ENCODE measurements at places on chromosomes 1 and 21. TPM values are rescaled to one million over a fixed set of nuclear protein-coding genes. Genes with fewer than 3 reads are reported as not detected.

DNA sequence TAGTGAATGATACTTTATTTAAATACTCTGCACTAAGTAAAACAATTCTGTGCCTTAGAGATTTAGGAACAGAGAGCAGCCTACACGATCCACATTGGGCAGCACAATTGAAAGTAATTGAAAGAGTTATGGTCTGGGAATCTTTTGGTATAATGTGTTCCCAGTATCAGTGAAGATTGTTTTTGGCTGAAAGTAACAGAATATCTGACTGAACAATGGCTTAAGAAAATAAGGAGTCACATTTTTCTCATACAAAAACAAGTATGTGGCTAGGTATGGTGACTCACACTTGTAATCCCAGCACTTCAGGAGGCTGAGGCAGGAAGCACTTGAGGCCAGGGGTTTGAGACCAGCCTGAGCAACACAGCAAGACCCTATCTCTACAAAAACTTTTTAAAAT is 306.2 kb downstream of the NFIA start:
- H3K27me3 ChIP-seq, result no peaks in the 10 kb centered on the region
- H3K36me3 ChIP-seq, result no peaks in the 10 kb centered on the region
- H3K4me1 ChIP-seq, result peaks cover 17% of the 10 kb centered on the region
- DNase-seq, result no peak
- no peak overlapping the region for H3K4me3 ChIP-seq

The SMAP2 gene
- total RNA-seq, result 16.2 TPM

- H3K27me3 ChIP-seq, result no peaks in the 10 kb centered on the region
- H3K36me3 ChIP-seq, result no peaks in the 10 kb centered on the region
- no peak overlapping the region for H3K4me3 ChIP-seq
- no peak overlapping the region for H3K27ac ChIP-seq
Observed at GRCh38 chr1:43232482-43232881, 37.3 kb upstream of the TMEM125 start.

The LMNA gene
- 128 TPM for total RNA-seq

DNA sequence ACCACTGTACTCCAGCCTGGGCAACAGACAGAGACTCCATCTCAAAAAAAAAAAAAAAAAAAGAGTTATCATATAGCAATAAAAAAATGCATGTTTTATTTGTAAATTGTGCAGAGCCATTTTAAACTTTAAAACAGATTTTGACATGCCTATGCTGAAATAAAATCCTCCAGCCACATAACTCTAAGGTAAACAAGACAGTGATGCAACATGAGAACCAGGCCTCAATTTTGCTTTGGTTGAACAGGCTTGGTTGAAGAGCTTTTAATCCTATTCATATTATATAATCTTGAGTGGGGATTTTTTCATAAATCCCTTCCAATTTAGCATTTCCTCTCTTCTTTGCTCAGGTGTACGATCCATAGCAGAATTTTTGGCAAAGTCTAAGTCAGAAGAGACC is 26.1 kb downstream of the ARMH1 start:
- H3K36me3 ChIP-seq, result no peaks in the 10 kb centered on the region
- no peak overlapping the region for H3K4me3 ChIP-seq
- H3K4me1 ChIP-seq, result no peaks in the 10 kb centered on the region
- H3K27ac ChIP-seq, result no peak overlapping the region
- H3K27me3 ChIP-seq, result no peaks in the 10 kb centered on the region

The AMY1A gene
- not detected for total RNA-seq

The BATF3 gene
- total RNA-seq, result 1.8 TPM

- peaks cover 5% of the 10 kb centered on the region for H3K4me1 ChIP-seq
- no peaks in the 10 kb centered on the region for H3K36me3 ChIP-seq
- DNase-seq, result no peak
- H3K27ac ChIP-seq, result no peak overlapping the region
Observed at GRCh38 chr1:228154021-228154669, 4.4 kb downstream of the GJC2 start.

DNA sequence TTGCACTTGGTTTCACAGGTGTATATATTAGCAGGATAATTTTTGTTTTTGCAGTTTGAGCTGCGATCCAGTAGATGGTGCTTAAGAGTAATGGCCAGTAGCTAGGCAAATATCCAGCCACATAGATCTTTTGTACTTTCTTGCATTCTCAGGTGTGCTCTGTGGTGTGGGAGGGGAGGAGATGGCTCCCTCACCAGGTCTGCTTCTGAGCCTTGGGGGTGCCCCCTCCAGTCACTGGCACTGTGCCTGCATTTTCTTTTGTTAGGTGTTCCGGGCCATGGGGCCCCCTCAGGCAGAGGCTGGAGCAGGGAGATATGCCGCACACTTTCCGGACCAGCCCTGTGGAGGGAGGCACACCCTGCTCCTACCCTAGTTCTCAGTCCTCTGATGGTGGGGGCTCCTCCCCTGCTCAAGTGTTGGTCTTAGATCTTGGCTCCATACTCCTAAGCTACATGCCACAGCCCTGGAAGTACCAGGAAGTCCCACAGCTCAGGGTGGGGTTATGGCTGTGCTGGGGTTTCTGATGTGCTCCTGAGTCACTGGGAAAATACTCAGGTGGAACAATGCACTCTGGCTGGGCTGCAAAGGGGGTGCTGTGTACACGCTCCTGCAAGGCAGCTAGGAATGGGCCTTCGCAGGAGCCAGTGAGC is 197.6 kb upstream of the DMRTA2 start:
- no peaks in the 10 kb centered on the region for H3K27me3 ChIP-seq
- H3K27ac ChIP-seq, result no peak overlapping the region
- no peaks in the 10 kb centered on the region for H3K36me3 ChIP-seq
- peak; percentile 5 for DNase-seq

Data from cardiac muscle cell (in vitro differentiated cells and primary cell).